ENCODE measurements at places on chromosomes 1 and 21.

DNA sequence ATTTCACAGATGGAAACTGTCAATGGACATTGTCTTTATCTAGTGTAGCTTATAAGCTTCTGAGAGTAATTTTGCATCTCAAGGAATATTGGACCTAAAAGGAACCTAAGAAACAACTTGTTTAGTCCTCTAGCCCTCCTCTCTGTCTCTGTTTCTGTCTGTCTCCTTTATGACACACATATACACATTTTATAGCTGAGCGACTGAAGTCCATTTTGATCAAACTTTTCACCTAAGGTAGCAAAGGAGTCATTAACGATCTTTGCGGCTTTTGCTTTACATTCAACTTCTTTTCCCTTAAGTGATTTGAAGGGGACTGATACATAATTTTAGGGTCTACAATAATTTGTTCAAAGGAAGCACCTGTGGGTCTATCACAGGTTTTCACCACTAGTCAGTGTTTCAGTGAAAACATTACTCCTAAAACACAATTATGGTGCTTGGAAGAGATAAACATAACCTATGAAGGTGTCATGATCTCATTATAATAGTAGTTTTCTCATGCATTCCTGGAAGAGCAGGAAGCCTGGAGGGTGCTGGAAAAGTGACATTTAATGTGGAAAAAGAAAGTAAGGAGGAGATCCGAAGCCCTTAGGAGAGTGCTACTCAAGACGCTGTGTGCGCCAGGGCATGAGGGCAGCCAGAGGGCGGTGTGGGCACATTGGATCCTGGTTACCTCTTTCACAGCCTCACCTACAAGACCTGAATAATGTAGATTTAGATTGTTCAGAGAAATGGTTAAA is 248.6 kb downstream of the DNM3 start:
- peak; percentile 46 for DNase-seq

- DNase-seq, result no peak
Measured at GRCh38 chr21:28916150-28916893, 76.4 kb downstream of the LTN1 start.

GRCh38 chr1:91282695-91283420 is 121.8 kb downstream of the HFM1 start:
- DNase-seq, result no peak

GRCh38 chr1:218565377-218565776 is 220.2 kb downstream of the TGFB2 start:
- no peak for DNase-seq

- no peak for DNase-seq
Measured at GRCh38 chr1:66685265-66685664, 67.0 kb upstream of the DYNLT5 start.

DNA sequence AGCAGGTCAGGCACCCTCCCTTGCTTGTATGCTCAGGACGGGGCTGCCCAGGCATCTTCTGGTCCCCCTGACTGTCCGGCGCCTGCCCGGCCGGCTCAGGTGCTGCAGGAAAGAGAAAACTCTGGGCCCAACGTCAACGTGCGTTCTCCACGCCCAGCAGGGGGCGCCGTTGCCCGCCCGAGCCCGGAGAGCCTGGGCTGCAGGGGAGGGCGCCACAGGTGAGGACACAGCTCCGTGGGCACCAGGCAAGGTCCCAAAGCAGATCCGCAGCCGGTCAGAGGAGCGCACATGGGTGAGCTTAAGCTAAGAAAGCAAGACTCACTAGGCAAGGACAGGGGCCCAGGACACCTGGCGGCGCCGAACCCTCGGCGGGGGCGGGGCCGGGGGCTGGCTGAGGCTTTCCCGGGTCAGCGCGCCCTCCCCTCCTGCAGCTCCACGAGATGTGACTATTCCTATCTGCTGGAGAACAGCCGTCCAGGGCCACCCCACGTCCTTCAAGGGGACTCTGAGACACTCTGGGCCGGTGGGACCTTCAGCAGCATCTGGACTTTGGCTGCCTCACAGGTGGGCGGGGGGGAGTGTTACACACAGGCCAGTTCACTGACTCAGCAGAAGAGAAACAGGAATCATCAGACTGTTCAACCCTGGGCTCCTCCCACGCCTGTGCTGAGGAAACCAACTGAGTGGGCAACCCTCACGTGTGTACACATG is 29.3 kb downstream of the KRTAP10-1 start:
- peak; percentile 53 for DNase-seq

Measured in stimulated activated CD4-positive, alpha-beta T cell treated with anti-CD3 and anti-CD28 coated beads, Interleukin-15, amount 100 ng/mL, for 48 hours (primary cell).